ENCODE measurements at places on chromosomes 7 and 10.

DNA sequence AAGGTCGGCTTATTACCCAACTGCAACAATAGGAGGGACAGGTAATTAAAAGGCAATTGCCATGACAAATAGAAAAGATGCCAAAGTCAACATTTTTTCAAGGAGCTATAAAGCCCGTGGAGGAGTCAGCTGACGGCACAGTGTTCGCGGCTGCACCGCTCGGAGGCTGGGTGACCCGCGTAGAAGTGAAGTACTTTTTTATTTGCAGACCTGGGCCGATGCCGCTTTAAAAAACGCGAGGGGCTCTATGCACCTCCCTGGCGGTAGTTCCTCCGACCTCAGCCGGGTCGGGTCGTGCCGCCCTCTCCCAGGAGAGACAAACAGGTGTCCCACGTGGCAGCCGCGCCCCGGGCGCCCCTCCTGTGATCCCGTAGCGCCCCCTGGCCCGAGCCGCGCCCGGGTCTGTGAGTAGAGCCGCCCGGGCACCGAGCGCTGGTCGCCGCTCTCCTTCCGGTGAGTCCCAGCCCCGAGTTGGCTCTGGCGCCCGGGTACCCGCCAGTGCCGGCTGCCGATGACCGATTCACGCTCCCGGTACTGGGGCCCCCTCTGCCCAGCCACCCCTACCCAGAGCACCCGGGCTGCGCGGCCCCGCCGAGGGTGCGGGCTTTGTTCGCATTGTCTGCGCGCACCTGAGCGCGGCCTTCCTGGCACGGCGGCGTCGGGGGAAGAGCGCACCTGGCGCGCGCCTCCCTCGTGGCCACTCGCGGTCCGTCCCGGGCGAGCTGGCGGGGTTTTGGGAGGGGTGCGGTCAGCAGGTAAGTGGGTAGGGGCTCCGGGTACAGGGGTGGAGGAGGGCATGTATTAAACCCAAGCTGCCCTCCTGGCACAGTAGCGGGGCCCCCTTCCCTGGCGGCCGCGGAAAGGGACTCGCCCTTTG, at the start of gene VWA2:
TSS of gene VWA2 (plus strand) at position 138 of the 877 bp plus-strand sequence. CDS start 9,460 bp downstream, outside the sequence.
- DNase-seq: peak; percentile 48

DNA sequence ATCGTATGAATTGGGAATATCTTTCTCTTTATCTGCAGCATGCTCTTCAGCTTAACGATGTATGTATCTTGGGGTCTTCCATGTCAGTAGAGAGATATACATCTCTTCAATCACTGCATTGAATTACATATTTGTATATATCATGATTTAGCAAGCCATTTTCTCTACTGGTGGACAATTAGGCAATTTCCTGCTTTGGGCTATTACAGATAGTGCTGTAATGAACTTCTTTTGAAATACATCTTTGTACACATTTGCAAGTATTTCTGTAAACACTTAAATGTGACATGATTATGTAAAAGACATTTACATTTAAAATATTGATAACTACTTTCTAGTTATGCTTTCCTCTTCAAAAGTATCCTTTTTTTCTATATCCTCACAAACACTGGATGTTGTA, 199.0 kb downstream of the PPP1R9A start:
- no peak for DNase-seq

DNA sequence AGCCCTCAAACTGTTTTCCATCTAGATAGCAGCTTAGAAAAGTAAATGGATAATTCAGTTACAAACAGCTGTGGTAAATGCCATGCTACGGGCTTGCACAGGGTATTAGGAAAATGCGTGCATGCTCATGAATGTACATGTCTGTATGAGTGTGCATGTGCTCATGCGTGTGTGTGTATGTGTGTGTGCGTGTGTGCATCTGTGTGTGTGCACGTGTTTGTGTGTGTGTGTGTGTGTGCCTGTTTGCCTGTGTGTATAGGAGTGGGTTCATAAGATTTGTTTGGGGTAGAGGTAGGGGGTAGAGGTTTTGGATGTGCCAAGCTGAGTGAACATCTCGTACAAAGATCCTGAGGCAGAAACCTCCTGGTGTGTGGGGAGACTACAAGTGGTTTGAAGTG, 52.9 kb downstream of the AOAH start:
- no peak for DNase-seq

DNA sequence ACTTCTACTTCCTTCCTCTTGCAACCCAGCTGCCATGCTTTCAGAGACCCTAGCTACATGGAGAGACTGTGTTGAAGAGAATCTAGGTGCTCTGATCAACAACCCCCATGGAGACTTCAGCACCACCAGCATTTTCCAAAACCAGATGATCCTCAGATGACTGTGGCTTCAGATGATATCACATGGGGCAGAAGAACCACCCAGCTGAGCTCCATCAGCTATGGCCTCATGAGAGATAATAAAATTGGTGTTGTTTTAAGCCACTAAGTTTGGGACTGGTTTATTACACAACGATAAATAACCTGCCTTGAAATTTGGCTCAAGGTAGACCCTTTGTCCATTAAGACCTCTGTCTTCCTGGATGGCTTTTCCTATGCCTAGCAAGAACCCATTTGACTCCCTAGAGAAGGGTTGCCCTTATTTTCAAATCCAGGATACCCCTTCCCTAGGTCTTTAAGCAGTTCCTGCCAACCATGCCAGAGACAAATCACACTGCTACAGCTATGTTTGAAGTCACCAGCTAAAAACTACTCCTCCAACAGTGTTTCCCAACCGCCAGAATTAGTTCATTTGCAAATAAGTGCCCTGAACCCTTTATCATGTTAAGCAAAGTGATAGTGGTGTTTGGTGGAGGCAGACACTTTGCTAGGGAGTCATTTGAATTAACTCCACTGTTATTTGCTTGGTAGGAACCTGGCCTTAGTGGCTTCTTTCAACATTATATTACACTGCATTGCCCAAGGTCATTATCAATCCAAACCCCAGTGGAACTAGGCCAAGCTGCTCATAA, 136.9 kb upstream of the PALS2 start:
- no peak for DNase-seq

DNA sequence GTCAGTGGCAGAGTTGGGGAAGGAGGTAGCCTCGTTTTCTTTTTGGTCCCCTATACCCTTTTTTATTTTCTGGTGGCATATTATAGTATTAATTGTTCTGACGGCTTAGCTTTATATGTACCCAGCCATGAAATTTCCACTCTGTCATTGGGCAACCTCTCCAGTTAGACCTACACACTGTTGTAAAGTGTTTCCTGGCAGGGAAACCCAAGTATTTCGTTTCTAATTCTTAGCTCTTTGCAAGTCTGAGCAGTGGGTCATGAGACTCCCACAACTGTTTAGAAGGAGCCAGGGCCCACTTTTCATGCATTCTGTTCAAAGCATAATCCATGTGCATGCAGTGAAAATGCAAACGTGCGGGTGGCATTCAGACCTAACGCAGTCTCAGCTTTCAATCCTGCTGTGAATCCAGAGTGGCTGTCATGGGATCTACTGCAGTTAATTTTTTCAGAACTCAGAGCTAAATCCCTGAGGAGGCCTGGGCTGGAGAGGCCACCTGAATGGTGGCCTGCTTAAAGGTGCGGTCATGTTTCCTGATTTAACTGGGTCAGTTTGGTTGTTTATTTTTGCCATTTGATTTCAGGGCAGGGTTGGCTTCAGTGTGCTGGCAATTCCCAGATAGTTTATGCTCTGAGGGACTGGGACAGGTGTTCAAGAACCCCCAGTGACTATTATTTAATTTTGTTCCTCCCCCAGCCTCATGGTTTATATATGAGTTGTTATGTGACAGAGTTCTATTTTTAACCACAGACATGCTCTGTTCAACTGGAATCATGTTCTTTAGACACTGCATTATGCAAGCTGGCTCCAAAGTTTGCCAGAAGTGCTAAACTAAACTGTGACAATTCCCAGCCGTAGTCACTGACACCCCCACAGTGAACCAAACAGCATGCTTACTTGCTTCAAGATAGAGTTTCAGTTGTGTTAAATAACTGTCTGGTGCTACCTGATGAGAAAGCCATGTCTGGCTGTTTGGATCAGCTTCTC, 27.4 kb upstream of the SYPL1 start:
- DNase-seq: no peak

DNA sequence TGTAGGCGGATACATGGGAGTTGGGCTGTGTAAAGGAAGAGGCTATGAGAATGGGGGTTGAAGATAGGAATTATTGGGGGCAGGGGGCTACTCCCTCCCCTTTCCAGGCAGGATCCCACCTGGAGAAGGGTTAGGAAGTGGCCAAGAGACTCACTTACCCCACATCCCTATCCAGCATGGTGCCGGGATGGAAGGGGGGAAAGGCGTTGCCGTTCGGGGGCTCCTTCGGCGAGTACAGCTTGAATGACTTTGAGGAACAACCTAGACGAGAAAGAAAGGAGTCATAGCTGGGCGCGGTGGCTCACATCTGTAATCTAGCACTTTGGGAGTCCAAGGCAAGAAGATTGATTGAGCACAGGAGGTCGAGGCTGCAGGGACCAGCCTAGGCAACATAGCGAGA, 8.9 kb downstream of the LDB1 start:
- no peak for DNase-seq

- DNase-seq: peak; percentile 75
Observed at GRCh38 chr10:95214793-95215192, 20.8 kb downstream of the ACSM6 start.

GRCh38 chr7:89312551-89312950, 517.0 kb upstream of the TEX47 start:
- DNase-seq: no peak

DNA sequence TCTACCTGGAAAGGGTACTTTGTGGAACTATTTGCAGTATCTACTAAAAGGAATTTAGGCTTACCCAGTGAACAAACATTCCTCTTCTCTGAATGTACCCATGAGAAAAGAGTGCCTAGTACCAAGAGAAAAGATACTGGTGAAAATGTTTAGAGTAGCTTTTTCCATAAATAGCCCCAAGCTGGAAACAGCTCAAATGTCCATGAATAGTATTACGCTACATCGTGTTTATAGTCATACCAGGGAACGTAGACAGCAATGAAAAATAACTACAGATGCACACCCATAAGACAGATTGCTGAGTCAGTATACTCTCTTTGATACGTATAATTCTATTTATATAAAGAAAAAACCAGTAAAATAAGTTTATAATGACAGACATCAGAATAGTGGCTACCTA, 285.9 kb downstream of the KLF6 start:
- no peak for DNase-seq

DNA sequence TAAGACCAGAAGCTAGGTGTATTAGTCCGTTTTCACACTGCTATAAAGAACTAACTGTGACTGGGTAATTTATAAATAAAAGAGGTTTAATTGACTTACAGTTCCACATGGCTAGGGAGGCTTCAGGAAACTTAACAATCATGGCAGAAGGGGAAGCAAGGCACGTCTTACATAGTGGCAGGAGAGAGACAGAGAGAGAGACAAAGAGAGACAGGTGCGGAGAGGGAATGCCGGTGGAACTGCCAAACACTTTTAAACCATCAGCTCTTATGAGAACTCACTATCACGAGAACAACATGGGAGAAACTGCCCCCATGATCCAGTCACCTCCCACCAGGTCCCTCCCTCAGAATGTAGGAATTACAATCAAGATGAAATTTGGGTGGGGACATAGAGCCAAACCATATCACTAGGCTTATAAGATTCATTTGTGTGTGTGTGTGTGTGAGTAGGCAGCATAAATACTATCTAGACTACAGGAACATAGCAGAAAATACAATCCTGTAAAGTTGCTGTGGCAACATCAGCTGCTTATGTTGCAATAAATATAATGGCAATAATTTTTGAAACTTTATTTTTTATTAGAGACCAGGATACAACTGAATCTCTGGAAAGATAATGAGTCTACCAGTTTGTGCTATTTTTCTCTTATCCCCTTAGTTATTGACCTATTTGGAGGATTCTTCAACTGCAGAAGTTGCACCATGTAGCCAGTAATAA, 77.1 kb downstream of the NRF1 start:
- DNase-seq: no peak

GRCh38 chr7:77439572-77439971, 23.4 kb upstream of the GSAP start:
- DNase-seq: no peak

DNA sequence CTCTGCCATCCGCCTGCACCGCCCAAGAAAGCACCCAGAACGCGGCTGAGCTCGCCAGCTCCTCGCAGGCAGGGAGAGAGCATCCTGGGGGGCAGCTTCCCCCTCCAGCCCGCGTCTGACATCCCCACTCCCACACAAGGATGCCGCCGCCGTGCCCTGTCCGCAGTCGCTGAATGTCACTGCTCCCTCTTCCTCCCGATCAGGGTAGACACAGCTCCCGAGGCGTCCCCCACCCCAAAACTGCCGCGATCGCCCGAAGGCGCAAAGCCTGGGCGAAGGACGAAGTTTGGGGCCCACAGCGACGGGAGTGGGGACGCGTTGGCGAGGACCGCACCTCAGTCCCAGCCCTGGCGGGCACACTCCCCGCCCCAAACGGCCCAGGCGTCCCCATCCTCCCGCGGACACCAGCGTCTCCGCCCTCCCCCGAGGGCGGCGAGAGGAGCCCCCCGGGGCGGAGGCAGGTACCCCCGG, 1.5 kb upstream of the KAT6B start:
- DNase-seq: peak; percentile 45

- no peak for DNase-seq
Observed at GRCh38 chr7:127390817-127391590, 1.5 kb downstream of the ZNF800 start.

DNA sequence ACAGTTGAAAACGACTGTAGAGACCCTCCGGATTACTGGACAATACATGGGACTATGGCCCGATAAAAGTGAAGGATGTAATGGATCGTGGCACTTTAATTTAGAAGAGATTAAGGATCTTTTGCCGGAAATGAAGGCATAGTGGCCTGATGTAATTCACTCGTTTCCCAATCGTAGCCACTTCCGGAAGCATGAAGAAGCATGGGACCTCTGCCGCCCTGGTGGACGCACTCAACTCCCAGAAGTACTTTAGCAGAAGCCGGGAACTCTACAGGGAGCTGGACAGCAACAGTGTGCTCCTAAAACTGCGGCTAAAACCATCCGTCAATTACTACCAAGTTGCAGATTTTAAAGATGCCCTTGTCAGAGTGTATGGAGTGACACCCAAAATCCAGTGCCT, 59.6 kb upstream of the NUPR2 start:
- DNase-seq: no peak

DNA sequence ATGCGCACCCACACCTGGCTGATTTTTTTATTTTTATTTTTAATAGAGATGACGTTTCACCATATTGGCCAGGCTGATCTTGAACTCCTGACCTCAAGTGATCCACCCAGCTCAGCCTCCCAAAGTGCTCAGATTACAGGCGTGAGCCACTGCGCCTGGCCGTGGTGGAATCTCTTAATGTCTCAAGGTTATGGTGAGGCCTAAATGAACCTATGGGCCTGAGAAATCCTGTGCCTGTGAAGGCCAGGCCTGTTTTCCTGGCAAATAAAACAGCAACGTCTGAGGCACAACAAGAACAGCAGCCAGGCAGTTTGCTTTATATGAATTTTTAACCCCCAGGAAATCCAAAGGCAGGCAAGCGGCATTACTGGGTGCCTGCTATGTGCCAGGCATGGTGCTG, 297.5 kb upstream of the ZMIZ1 start:
- DNase-seq: no peak

- DNase-seq: peak; percentile 42
Observed at GRCh38 chr7:116525298-116525912, 569 bp downstream of the CAV1 start.

- DNase-seq: peak; percentile 38
Observed at GRCh38 chr10:46525177-46525823, 31.2 kb downstream of the GPRIN2 start.

Data from common myeloid progenitor, CD34-positive (primary cell).